ENCODE measurements at places on chromosomes 5 and 9.

GRCh38 chr9:109599131-109599530, 101.0 kb upstream of the PTPN3 start:
- DNase-seq = no peak

DNA sequence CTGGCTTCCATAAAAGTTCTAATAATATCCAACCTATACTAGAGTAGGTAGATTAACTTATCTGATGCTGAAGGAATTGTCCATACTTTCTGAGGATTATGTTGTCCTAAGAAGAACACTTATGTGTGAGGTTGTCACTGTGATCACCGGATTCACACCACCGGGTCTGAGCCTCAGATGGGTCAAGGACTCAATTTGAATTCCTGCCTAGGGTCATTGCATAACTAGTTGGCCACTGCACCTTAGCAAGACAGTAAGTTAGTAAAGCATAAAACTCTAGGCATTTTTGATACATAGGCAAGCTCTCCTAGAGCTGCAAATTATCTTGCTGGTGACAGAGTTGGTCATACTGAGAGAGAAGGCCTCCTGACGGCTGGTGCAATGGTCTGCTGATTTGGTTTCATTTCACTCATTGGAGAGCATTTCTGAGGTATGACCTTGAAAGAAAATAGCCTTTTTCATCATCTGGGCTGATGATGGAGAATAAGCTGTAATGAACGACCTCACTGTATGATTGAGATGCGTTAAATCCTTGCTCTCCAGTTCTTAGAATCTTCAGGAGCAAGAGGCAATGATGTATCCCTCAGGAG, 72.0 kb upstream of the CKMT2 start:
- DNase-seq = no peak

DNA sequence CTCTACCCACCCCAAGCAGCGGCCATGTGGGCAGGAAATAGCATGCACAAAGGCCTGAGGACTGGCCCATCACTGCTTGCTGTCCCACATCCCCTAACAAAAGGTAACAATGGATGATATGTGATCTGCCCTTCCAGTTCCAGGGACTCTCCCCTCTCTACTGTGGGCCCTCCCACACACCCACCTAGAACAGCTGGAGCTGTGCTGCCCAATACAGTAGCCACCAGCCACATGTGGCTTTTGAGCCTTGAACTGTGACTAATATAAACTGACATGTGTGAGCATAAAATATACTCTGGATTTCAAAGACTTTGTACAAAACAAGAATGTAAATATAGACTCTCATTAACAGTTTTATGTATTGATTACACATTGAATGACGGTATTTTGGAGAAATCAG, 78.1 kb downstream of the C5orf15 start:
- DNase-seq = no peak

DNA sequence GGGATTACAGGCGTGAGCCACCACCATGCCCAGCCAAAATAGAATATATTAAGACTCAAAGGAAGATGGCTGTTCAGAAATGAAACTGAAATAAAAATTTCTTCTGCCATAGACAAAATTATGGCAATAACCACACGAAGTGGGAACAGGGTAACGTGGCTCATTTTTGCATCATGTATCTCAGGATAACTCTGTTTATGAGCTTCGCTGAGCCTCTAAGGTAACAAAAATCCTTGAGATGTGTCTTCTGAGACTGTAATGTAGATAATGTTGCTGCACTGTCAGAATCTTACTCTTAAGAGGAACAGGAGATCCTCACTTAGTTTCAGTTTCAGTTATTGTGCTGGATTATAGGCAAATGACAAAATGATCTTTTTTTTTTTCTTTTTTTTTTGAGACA, 153.8 kb downstream of the GOLPH3 start:
- no peak for DNase-seq

DNA sequence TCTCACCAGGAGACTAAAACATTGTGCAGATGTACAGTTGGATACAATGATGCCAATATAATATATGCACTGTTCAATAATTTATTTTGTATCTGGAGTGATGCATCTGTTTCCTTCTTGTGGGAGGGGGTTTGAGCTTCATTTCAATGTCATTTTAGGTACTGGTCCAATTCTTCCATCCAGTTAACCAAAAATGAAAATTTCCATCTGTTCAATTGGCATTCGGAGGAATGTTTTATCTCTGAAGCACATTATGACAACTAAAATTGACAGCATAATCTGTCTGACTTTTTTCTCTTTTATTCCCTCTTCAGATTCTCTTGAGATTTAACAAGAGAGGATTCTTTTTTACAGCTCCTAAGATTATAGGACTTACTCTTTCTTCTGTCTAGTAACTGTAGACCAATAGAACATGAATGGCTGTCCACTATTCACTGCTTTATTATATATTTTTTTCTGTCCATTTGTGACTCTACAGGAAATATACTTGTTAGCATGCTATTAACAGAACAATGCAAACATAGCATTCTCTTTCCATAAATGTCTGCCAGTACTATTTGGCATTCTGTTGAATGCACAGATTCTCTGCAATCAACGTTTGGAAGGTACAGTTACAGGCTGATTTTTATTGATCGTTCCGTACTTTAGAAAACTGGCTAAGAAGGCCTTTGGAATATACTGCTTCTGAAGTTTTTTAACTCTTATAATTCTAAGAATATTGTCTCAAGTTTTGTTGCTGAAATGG, 57.8 kb downstream of the NDUFAF2 start:
- no peak for DNase-seq

DNA sequence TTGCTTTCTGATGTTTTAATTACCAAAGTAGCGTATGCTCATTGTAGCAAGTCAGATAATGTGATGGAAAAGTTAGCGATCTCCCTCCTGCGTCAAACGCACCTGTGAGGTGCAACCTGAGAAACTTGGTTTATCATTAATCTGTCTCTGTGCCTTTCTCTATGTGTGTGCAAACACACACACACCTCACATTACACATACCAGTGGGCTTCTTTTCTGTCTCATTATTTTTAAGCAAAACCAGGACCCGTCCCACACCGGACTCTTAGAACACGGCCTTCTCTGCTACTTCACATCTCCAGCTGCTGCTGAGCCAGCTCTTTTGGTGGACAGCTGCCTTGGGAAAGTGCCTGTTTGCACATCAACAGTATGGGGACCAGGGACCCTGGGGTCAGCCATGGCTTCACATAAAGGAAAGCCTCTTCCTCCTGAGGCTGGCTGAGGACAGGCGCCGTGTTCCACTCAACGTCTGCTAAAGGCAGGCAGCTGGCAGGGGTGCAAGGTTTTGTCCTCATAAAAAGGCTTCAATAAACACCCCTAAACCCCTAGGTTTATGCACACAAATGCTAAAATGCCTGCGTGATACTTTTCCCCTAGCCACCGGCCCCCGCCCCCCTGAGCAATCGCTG, 44.2 kb downstream of the MRPL36 start:
- DNase-seq = no peak

GRCh38 chr9:115680231-115680630, 473.4 kb upstream of the PAPPA start:
- DNase-seq = peak; percentile 44

DNA sequence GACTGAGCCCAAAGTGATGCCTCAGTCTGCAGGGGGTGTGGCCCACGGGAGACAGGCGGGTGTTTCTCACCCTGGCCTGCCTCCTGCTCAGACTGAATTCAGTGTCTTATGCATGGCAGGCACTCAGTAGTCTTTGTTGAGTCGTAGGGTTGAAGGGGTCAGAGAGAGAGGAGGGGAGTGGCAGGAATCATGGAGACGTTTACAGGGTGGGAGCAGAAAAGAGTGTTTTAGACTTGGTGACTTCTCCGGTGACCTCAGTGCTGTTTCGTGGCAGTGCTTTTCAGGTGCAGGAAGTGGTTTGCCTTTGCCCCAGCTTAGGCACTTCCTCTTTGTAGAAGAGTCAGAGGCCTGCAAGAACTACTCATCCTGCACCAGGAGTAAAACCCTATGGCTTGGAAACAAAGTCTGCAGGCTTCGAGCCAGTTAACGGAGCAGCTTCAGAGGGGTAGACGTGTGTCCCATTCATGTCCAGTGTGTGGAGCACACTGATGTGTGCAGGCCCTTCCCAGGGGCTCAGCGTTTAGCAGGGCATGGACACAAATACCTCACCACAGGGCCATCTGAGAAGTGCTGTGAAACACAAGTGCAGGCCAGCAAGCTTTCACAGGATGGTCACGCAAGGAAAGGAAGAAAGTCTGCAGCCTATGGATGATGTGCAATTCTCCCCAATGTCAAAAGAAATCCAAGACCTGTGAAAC, 24.5 kb upstream of the SEMA4D start:
- DNase-seq = no peak

DNA sequence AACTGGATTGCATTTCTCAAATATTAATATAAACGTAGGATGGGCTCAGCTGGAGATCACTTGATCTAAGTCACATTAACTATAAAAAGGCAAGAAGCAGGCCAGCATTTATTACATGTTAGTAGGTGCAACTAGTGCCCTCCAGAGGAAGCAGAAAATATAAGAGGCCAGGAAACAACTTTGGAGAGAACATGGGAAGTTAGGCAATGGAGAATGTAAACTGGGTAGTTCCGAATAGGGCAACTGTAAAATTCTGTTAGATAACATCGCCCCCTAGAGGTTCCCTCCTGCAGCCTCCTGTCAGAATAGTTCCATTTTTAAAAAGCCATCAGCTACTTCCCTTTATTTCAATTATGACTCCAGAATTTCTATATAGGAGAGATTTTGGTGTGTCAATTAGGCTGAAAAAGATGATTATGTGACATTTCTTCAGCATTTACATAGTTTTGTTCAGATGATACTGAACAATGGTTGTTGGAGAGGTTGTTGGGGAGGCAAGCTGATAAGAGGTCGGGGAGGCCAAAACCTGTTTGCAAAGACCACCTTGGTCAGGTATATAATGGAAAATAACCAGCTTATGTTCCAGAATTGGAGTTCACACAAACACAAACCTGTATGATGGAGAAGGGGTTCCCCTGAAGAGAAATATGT, 22.4 kb downstream of the CCL28 start:
- peak; percentile 89 for DNase-seq

DNA sequence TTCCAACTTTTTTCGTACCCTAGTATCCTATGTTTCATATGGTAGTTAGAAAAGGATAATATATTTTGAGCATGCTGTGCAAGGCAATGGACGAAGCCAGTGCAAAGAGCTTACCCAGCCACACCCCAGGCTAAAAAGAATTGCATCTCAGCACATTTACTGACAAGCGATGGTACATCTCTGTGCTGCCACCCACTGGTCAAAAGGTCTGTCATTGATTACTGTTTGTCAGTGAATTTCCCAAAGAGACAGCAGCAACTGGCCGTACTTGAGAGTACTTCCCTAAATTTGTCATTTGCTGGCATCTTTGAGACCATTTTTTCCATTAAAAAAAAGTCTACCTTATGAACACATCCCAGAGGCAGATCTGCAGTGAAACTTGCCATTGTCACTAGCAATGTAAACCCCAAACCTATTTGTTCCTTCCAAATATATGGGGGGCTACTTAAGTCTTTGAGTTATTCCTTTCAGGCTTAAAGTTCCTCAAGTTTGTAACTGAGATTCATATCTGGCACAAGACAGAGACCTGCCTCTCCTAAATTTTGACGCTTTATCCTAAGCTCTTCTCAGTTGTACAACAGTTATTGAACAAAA, 184.3 kb downstream of the CTNND2 start:
- DNase-seq = peak; percentile 8

GRCh38 chr9:95772320-95773052, 103.0 kb upstream of the ERCC6L2 start:
- peak; percentile 64 for DNase-seq

GRCh38 chr5:15168358-15168757, 296.8 kb upstream of the ANKH start:
- no peak for DNase-seq

DNA sequence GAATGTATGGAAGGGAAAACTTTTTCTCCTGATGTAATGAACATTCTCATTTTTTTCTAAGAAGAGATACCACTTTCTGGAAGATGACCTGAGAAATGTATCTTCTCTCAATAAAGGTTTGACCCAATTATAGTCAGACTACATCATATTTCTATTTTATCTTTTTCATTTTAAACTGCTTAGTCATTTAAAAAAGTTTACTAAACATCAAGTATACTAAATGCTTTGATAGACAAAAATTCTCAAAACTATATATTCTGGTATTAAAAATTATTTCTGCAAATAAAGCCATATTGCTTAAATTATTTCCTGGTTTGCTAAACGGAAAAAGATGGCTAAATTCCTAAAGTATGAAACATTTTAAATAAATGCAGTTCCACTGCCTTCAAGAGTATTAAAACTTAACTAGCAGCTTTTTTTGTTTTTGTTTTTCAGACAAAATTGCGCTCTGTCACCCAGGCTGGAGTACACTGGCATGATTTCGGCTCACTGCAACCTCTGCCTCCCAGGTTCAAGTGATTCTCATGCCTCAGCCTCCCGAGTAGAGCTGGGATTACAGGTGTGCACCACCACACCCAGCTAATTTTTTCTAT, 37.1 kb downstream of the FBXW11 start:
- peak; percentile 27 for DNase-seq

DNA sequence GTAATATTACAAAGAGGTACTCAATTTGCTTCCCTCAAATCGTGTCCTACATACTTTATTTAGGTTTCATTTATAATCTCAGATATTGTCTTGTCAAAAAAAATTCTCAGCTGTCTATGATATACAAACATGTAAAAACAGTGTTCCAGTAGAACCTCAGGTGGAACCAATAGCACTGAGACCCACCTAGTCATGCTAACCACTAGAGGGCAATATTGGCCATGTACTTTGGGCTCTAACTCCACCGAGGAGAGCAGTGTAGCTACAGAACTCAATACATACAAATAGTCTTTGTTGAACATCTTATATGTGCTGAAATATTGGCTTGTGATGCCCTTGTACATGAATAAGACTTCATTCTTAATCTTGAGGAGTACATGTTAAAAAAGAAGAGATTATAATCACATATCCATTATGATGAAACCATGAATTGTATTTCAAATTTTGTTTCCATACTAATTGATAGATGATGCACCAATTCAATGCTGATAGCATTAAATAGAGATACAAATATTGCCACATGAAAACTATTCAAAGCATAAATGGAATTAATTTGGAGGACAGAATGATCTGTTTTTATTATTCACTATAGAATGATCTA, 71.2 kb upstream of the CNTLN start:
- DNase-seq = peak; percentile 58

- no peak for DNase-seq
Observed at GRCh38 chr5:158537366-158537765, 562.4 kb downstream of the EBF1 start.

DNA sequence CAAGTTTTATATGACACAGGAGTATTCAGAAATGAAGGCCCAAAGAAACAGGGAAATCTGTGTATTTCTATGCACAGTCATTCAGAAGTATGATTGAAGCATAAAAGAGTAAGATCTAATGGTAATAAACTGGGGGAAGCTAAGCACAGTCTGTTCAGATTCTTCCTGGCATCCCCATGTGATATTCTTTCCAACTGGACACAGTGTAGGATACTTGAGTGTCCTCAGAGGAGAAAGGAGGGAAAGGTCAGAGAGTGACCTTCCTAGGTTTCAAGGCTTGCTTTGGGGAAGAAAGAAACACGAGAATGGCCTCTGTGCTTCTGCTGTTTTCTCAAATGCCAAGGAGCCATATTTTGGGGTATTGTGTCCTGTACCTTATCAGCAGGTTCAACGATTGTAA, 1798.4 kb upstream of the WWC1 start:
- no peak for DNase-seq

- peak; percentile 44 for DNase-seq
Observed at GRCh38 chr5:56517011-56517416, 283.9 kb upstream of the ANKRD55 start.

- no peak for DNase-seq
Observed at GRCh38 chr9:73549991-73550390, 398.3 kb downstream of the ANXA1 start.
